AG20443 (cell line): ENCODE measurements at places on chromosomes 3 and 15.

DNA sequence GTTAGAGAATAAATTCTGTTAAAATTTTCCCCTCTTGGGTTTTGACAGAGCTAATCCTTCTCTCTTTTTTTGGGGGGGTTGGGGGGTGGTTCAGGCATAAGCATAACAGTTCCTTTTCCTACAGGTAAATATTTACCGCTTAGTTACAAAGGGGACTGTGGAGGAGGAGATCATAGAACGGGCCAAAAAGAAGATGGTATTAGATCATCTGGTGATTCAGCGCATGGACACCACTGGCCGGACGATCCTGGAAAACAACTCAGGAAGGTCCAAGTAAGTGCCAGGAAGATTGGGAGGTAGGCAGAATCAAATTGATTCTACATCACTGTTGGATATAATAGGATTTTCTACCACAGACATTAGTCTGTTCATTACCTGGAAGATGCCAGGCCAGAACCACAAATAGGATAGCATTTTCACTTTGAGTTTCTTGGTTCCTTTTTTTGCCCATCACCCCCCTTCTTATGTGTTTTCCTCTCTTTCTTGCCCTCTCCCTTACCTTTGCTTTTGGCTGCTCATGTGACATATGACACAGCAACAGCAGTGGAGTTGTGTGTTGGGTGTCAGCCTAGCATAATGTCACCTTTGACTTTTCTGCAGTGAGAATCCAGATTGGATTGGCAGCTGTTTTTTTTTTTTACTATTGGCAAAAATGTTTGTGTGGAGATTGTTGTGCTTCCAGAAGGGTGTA is 79.0 kb downstream of the CHD2 start:
- no peak for DNase-seq

DNA sequence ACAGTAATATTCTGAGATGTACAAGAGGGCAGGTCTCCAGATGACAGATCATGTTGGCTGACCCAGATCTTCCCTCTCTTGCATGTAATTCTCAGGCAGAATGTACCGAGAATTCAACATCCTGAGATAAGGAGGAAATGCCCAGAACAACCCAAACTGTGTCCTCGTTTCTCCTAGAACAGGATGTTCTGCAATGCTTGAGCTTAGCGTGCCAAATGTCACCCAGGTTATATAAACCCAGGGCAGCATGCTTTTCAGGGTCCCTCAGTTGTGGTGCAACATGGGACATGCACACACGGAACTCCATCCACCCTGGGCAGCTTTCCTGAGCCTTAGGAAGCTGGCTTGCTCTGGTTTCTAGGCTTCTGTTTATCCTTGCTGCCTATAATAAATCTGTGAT is 102.1 kb upstream of the CMC1 start:
- no peak for DNase-seq

- no peak for DNase-seq
Observed at GRCh38 chr15:100663915-100664281, 61.5 kb downstream of the ASB7 start.

DNA sequence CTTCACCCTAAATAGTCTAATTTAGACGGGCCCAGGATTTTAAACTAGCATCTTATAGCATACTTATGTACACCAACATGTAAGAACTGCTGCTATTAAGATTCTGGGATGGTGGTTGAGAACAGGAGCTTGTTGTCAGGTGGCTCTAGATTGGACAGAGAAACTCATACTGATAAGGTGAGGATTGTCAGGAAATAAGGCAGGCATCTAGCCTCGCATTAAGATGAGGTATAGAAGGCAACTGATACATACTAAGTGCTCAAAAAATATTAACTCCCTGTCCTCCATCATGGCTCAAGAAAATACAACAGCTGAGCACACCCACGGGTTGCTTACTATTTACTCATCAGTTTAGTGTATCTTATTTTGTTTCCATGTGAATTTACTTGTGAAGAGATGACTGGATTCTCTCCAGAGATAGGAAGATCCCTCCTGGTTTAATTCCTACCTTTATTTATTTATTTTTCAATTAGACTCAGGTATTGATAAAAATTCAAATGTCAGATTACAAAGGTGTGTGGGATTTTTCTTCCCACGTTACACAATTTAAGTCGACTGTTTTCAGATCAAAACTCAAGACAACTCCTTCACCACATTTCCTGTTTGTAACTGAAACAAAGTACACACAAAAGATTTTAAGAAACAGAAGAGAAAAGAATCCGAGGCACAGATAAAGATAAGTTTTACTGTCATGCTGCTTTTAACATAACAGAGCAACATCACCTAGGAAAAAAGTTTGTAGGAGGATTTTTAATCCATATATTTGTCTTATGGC is at the start of gene TRAT1:
TRAT1 (plus strand) TSS at position 664 of the 775 bp plus-strand sequence. CDS start 142 bp downstream, outside the sequence.
- no peak for DNase-seq

DNA sequence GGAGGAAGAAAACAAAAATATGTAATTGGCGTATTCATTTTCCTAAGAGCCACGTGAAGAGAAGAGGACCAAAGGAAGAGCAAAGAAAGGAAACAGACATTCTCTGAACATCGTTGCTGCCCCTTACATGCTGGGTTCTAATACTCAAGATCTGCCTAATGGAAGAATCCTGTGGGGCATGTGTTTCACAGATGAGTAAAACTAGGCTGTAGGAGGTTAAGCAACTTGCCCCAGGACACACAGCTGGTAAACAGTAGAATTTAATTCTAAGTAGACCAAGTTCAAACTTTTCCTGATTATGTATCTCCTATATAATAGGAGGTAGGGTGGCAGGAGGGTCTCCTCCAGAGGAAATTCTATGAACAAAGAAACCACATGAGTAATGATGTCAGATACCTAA is 106.1 kb upstream of the TNFAIP8L3 start:
- DNase-seq: no peak

DNA sequence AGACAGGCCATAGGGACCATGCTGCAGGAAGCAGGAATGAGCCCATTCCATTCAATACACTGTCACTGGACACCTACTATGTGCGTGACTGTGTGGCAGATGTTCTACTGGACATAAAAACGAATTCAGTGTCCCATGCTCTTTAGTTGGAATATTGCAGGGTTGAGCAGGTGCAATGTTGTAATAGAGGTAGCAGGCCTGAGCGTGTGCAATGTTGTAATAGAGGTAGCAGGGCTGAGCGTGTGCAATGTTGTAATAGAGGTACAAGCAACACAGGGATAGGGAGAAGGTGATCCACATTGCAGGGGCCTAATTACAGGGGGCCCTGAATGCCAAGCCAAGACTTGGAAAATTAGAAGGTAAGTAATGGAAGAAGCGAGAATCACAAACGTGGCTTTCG is 261.4 kb upstream of the HES1 start:
- no peak for DNase-seq

DNA sequence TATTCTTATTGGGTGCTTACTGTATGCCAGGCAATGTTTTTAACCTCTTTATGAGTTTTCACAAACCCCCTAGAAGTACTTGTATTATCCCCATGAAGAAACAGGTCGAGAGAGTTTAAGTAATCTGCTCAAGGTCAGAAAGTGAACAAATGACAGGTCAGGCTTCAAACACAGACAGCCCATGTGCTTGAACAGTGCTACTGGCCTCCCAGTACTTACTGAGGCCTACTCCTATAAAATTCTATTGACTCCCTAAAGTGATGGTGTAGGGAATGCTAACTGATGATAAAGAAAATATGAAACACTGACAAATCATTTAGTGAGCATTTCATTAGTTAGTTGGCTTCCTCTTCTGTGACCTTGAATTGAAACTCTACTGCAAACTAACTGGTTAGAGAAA is 4.2 kb upstream of the CNBP start:
- DNase-seq: no peak

DNA sequence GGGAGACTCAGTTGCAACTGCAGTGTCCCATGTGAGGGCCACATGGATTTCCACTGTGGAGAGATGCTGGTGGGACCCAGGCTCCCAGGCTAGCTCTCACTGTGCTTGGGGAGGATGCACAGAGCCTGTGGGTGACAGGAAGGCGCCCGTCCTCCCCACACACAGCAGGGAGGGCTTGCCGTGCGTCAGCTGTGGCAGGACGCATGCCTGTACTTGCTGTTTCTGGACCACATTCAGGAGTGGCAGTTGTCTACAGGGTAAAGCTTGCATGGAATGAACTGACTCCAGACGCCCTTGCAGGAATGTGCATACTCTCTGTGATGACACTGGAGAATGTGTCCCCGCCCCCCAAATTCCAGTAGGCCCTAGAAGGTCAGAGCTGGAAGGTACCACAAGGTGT is 63.8 kb upstream of the SNRPA1 start:
- DNase-seq: peak; percentile 64

DNA sequence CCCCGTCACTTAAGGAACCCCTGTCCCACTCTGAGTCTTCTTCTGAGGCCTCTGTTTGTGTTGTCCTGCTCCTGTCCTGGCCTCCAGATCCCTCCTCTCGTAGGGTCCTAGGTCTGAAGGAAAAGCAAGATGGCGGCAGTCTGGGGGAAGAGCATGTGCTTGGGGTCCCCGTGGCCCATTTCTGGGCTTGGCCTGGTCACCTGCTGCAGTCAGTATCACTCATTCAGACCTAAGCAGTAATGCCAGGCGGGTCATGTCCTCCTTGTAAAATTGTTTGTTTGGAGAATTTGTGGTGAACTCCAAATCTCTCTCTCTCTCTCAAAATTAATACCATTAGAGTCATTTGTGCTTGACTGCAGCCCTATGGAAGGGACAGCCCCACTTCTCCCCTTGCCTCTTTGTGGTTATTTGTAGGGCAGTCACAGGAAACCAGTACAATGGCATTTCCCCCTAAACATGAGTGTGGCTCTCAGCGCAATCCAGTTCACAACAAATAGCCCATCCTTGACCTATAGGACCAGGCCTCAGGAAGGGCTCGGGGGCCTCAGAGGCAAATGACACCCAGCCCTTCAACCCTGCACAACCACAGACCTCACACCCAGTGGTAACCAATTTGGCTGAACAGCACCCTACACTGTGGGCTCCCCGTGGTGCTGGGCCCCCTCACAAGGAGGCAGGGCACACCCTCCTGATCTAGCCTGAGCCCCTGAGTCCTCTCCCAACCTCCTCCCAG is 173.5 kb downstream of the OR4M2 start:
- DNase-seq: no peak

DNA sequence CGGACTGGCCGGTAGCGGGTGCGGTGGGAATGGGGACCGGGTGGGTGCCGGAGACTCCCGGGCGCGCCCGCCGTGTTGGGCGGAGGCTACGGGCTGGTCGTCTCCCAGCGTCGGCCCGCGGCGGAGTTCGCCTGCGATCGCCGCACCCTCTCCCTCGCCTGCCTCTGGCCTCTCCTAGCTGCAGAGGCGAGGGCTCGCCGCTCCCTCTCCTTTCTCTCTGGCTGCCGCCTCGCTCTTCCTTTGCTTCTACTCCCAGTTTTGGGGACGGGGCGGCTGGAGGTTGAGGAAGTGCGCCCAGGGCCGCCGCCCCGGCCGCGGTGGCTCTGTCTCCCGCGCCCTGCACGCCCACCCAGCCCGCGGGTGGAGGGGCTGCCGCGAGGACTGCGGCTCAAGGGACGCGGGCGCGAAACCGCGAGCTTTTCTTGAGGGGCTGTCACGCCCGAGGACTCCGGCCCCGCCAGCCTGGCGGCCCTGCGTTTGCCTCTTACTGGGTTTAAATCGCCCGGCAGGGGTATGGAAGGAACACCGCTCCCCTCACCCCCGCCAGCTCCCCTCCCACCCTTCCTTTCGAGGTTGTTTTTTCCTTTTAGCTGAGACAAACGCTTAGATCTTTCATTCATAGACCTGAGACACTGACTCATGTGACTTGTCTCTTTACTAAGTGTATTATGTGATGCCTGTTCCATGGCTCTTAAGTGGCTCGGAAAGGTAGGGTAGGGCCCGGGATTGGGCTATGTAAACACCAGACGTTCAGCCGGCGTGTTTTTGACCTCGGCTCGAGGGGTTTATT is 654 bp downstream of the PIK3CA start:
- peak; percentile 40 for DNase-seq
